ENCODE measurements at places on chromosomes 2 and 18. TPM values are rescaled to one million over a fixed set of nuclear protein-coding genes. Genes with fewer than 3 reads are reported as not detected.

C2orf78 gene
- total RNA-seq = not detected

SPOPL gene
- total RNA-seq = 17.4 TPM

OR6B2 gene
- total RNA-seq = not detected

MEP1B gene
- not detected for total RNA-seq

- DNase-seq = no peak
These were observed 389.6 kb downstream of the THSD7B start for GRCh38 chr2:137154946-137155345.

OSR1 gene
- not detected for total RNA-seq

IL36A gene
- not detected for total RNA-seq

GRCh38 chr2:155675920-155676319, 656.6 kb downstream of the NR4A2 start:
- DNase-seq = no peak

DNA sequence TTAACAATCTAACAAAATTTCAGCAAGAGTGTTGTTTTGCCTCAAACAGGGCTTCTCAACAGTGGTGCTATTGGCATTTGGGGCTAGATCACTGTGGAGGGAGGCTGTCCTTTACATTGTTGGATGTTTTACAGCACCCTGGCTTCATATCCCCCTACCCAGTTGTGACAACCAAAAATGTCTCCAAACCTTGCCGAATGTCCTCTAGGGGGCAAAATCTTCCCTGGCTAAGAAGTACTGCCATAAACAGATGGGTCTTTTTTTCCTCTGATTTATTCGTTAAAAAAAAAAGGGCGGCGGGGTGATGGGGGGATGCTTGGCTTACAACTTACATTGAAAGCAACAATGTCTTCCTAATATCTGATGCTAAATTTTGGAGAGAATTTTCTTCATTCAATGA, 207.6 kb upstream of the CCDC150 start:
- DNase-seq = peak; percentile 28

- DNase-seq = peak; percentile 28
These were observed 392.5 kb upstream of the NRXN1 start for GRCh38 chr2:51424418-51424817.

GRCh38 chr18:55179425-55179824, 220.2 kb upstream of the CCDC68 start:
- no peak for DNase-seq

DNA sequence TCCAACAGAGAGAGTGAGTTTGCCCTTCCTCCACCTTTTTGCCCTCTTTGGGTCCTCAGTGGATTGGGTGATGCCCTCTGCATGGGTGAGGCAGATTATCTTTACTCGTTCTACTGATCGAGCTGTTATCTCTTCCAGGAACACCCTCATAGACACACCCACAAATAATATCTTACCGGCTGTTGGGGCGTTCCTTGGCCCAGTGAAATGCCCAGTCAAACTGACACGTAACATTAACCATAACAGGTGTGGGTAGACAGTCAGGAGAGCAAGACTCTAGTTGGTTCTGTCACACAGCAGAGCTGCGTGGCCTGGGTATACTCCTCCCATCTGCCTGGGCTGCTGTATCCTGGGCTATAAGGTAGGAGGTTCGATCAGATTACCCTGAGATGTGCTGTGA, 144.1 kb downstream of the AGAP1 start:
- DNase-seq = no peak

INHBB gene
- 1.8 TPM for total RNA-seq

- no peak for DNase-seq
These were observed 200.5 kb downstream of the CPS1 start for GRCh38 chr2:210756855-210757254.

DNA sequence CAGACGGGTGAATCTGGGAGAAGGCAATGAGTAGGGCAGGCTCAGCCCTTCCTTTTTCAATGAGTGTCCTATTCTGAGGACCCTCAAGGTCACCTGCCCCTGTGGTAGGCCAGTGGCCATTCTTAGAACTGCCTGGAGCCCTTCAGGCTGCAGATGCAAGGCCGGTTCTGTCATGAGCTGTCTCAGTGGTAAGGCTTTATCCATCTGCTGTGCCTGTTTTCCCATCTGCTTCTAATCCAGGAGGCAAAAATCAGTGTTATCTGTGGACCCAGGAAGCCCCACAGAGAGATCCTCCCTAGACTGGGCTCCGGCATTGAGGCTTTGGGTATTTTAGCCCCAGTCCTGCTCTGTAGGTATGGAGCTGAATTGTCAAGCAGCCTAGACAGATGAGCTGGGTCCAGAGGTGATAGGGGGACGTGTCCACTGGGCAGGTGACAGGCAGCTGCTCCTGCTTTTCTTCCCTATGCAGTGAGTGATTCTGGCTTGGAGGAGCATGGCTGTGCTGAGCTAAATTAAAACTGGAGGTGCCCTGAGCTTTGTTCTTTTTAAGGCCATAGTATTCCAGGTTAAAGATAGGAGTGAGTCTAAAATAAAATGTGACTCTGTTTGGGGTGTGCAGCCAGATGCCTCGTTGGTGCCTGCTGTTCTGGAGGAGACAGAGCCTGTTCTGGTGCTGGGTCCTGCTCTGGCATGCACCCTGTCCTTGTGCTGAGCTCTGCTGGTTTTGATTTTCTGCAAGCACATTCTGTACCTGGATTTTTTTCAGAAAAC, 92.5 kb downstream of the FHOD3 start:
- DNase-seq = no peak

UGT1A5 gene
- not detected for total RNA-seq

SERPINB2 gene
- 0.24 TPM for total RNA-seq

CHST9 gene
- total RNA-seq = not detected

GRCh38 chr18:32139835-32140283, 48.2 kb downstream of the RNF138 start:
- DNase-seq = no peak

DNA sequence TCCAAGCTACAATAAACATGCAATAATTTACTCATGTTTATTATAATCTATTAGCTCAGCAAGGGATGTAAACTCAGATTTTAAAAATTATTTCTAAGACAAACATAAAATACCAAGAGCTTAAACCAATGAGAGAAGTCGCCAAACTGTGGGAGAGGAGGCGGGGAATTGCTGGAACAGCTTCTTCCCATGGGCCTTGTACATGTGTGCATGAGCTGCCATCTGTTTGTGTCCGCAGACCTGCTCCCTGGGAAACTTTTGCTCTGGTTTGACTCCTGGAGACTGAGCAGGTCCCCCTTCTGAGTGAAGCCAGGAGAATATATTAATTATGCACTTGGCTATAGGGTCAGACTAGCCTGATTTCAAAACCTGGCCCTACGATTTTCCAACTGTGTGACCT, 655.9 kb upstream of the SOX11 start:
- no peak for DNase-seq

DNA sequence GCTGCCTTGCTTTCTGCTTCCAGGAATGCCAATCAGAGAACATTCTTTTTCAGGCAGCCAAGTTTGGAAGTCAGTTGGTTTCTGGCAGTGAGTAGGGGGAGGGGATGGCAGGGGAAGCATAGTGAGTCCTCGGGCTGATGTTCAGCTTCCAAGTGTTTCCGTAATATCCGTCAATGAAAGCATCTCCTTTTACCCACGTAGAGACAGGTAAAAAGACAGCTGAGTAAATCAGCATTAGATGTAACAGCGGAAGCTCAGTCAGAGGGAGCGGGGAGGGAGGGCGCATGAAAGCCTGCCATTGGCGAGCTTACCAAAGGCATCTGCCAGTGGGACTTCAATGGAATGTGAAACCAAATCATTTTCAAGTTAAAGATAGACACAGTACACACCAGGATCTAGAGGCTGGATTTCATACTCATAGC, 117.1 kb upstream of the DTNA start:
- DNase-seq = peak; percentile 69

GRCh38 chr2:229783108-229783721, 68.9 kb upstream of the DNER start:
- no peak for DNase-seq

- DNase-seq = no peak
These were observed 164.5 kb downstream of the XIRP2 start for GRCh38 chr2:167052825-167053224.

GRCh38 chr2:226578879-226579278, 220.7 kb downstream of the IRS1 start:
- DNase-seq = no peak

- no peak for DNase-seq
These were observed 48.9 kb upstream of the CCDC85A start for GRCh38 chr2:56134861-56135260.
